Activated naive CD4-positive, alpha-beta T cell treated with anti-CD3 and anti-CD28 coated beads for 36 hours (primary cell): ENCODE measurements at places on chromosomes 1 and 21.

GRCh38 chr1:67713057-67713846 lies 28.3 kb downstream of the GADD45A start:
- no peak for DNase-seq

GRCh38 chr1:85322655-85323054 lies 46.2 kb upstream of the BCL10 start:
- no peak for DNase-seq

DNA sequence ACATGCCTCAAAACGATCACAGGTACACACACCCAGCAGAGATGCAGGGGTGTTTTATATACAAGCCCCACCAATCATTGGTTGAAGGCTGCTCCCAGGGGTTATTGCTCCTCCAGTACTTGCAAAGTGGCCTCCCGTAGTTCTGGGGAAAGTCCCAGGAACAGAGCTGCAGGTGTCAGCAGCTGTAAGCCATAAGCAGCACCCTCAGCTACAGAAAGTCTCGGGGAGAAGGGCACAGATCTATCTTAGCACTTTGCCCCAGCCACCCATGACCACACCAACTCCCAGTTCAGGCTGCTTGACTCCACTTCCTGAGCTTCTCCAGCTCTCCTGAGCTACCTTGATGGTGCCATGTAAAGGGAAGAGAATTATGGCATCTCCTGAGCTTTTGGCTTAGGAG lies 222.7 kb upstream of the GJB5 start:
- no peak for DNase-seq

- peak; percentile 22 for DNase-seq
Measured at GRCh38 chr1:246577082-246577719, 10.9 kb downstream of the CNST start.

DNA sequence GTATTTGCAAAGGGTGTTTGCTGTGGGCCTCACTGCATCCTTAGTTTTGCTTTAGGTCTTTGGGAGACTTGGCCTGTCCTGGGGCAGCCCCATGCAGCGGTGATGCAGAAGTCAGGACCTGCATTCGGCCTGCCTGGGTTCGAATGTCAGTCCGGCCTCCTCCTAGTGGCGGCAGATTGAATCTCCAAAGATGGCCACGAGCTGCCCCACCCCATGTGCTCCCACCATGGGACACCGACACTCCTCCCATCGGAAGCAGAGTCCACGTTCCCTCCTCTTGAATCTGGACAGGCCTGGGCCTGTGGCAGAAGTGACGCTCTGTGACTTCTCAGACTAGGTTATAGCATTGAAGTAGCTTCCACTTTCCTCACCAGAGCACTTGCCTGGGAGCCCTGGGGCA lies 16.3 kb upstream of the NPPB start:
- DNase-seq, result no peak

- no peak for DNase-seq
Measured at GRCh38 chr1:119646521-119647227, 1.4 kb downstream of the ZNF697 start.

DNA sequence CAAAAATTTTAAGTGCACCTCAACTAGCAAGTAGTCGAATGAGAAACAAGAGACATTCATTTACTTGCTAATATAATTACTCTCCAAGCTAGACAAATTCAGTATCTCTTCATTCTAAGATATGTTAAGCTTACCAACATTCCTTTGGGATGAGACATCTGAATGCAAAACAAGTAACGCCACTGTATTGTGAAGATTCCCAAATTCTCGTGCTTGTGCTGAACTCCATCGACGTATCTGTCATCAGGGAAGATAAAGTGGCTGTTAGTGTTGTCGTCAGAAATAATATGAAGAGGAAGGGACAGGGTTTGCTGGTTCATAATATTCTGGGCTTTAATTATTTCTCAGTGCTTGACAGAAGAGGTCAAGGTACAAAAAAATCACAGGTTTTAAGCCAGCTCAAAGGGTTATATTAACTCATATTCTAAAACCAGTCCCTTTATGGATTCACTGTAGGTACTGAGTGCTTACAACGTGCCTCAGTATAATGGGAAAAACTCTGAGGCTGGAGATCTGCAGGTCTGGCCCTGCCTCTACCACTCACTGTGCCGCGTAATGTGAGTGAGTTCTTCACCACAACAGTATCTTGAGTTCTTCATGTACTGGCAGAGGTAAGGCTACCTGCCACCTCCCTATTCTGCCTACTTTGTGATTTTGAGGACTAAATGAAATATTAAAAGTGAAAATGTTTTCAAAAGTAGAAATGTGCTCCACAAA lies 42.0 kb downstream of the PCSK9 start:
- DNase-seq, result no peak

DNA sequence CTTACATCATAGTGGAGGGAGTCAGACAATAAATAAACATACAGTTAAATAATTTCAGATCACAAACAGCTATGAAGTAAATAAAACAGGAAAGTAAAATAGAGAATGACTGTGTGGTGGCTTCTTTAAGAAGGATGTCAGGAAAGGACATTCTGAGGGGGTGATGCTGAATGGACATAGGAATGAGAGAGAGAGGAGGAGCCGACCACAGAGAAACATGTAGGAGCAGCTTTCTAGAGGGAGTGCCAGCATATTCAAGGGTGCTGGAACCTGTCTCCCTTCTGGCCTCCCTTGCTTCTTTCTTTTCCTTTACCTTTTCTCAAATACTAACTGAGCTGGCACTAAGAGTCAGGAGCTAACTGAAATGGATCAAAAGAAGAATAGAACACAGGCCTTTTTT lies 20.5 kb upstream of the BCL10 start:
- DNase-seq, result no peak

DNA sequence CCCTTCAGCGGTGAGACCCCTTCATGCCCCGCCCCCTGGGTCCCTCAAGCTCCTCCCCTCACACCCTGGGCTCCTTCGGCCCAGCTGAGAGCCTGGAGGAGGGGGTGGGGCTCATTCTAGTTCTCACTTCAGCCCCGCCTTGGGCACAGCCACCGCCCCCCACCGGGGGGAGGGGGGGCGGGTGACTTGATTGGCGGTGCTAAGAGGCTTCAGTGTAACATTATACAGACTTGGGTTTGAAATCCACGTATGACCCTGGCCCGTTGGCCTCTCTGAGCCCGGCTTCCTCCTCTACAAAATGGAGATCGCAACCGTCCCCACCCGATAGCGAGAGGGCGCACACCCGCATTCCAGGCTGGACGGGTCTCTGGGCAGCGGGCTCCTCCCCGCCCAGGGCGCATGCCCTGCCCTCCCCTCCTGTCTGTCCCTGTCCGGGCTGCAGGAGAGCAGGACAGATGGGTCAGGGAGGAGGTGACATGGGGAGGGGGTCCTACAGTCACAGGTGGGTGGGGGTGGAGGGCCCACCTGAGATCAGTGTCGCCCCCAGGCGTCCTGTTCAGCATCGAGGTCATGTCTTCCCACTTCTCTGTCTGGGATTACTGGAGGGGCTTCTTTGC lies 5.1 kb downstream of the CLCNKB start:
- peak; percentile 22 for DNase-seq

DNA sequence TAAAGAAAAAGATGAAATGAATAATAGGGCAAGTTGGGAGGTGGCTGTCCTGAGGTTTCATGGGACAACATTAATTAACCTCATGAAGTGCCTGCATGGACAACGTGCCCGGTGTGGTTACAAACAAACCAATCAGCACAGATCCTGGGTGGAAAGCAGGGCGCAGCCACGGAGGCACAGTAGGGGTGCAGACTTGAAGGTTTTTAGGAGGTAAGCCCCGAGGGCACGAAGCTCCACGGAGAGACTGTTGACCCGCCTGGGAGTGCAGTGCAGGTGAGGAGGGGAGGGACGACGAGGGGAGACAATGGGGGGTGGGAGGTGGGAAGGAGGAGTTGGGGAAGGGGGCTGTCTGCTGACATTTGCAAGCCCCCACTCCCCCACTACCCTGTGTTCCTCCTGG lies 2.3 kb upstream of the RIPK4 start:
- DNase-seq, result no peak

GRCh38 chr1:29052100-29052499 lies 71.6 kb downstream of the TMEM200B start:
- DNase-seq, result no peak

GRCh38 chr1:15128520-15129313 lies 24.8 kb upstream of the TMEM51 start:
- peak; percentile 84 for DNase-seq

DNA sequence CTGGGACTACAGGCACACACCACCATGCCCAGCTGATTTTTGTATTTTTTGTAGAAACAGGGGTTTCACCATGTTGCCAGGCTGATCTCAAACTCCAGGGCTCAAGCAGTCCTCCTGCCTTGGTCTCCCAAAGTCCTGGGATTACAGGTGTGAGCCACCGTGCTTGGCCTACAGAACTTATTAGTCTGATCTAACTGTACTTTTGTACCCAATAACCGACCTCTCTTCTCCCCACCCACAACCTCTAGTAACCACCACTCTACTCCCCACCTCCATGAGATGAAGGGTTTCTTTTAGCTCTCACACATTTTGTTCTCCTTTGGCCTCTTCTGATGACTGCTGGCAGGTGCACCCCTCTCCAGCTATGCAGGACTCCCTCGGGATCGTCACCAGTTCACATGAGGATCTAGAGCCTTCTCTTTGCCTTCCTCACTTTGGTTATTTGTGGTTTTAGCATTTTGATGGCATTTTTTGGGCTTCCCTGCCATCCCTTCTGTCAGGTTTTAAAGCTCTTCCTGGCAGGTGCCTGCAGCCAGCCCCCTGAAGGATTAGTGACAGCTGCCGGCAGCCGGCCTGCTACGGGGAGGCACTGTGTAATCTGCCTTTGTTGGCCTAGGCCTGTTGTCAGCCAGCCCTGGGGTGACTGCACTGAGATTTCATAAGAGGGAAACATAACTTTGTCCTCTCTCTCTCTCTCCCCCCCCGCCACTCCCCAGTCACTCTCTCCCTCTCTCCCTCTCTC lies 99.8 kb upstream of the ATP1A1 start:
- no peak for DNase-seq

DNA sequence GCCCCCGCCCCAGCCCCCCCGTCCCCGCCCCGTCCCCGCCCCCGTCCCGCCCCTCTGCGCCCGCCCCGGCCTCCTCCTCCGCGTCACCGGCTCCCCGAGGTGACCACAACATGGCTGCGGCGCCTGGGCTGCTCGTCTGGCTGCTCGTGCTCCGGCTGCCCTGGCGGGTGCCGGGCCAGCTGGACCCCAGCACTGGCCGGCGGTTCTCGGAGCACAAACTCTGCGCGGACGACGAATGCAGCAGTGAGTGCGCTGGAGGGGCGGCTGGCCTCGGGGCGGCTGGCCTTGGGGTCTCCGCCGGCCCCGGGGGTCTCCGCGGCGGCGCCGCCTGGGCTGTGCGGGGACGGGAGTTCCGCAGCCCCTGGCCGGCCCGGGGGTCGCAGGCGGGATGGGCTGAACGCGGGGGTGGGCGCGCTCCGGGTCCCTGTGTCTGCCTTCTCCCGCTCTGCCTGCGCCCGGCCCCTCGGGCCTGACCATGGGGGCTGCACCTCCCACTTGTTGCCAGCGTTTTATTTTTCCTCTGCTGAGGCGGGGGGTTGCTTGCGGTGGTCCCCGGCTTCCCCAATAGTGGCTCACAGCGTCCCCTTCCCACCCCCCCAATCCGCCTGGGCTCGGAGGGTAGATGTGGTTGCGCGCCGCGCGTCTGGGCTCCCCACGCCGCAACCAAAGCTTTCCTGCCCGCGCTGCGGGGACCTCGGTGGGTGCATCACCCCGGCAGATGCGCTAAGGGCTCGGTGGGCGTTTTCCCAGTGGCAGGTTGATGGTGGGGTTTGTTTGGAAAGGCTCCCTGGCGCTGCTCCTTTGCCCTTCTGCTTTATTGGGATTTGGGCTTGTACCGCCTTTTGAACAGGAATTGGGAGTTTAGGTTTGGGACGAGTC lies at the start of gene MIA3:
Gene MIA3, plus strand, starts transcription at position 97 of the 879 bp plus-strand sequence. Its CDS starts 14 bp downstream, at position 111.
- DNase-seq, result peak; percentile 83

DNA sequence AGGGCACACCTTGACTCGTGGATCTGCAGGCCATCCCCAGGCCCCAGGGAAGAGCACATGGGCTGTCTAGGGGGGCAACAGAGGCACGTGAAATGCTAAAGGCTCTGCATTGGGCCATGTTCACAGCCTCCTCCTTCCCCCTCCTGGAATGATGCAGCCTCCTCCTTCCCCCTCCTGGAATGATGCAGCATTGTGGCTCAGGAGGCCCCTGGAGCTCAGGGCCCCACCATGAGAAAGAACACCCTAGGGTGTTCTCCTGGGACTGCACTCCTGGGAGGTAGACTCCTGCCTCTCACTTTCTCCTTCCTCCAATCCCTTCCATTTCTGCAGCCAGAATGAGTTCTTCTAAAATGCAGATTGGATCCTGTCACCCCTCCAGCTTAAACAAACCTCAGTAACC lies 1.5 kb upstream of the IGFN1 start:
- no peak for DNase-seq

DNA sequence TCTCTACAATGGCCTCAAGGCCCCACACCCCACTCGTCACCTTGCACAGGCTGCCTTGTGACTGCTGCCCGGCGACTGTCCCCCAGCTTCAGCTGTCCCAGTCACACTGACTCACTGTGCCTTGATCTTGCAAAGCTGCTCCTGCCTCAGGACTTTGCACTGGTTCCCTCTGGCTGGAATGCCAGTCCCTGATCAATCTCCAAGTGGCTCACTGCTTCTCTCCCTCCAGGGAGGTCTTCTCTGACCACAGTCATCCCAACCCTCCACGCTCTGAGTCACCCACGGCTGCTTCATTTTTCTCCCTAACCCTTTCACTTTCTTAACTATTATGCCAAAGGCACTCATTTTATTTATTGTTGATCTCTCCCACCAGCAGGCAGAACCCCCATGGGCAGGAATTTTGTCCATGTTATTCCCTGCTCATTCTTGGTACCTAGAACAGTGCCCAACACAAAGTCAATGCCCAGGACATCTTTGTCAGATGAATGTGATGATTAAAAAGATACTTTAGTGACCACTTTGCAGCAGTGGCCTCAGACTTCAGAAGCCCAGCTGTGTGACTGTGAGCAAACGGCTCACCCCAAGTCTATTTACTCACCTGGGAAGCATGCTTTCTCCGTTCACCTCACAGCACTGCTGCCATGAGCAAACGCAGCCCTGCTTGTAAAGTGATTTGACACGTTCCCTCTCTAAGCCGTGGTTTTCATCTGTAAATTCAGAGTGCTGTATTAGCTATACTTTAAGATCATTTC lies 53.4 kb downstream of the ZBTB18 start:
- no peak for DNase-seq

GRCh38 chr1:67085326-67085725 lies 31.4 kb upstream of the SLC35D1 start:
- DNase-seq, result no peak

DNA sequence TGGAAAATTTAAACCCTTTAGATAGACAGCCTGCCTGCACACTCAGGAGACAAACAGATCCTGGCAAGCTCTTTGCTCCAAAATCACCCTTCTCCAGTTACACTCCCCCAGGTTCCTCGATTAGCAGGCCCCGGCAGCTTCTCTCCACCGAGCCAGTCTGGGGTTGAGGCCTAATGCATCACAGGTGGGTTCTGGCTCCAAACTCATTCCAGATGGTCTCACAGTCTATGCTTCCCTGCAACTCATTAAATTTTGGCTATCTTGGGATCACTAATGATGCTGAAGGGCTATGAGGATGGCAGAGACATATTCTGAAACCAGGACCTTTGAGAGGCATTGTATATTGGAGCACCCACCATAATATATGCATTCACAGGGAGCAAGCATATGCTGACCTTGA lies 559.8 kb upstream of the USP24 start:
- no peak for DNase-seq

- no peak for DNase-seq
Measured at GRCh38 chr21:17981060-17981740, 162.0 kb upstream of the C21orf91 start.

- no peak for DNase-seq
Measured at GRCh38 chr1:8419172-8419571, 101.3 kb downstream of the SLC45A1 start.
